NCI-H1105 (cell line): ENCODE measurements at places on chromosomes 4 and X.

DNA sequence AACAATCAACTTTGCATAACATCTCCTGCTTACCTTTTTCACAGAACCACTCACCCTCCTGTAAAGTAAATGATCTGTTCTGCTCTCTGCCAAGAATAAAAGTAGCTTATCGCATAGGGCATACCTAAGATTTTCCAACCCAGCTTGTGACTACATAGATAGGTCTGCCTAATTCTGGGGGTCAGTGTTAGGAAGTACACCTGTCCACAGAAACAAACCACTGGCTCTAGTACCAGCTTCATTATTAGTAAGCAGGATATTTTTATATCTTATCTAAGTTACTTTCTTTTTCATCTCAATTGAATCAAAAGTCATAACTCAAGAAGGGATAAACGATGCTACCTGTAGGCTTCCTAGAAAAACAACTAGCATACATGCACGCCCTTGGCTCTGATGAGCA, 23.8 kb downstream of the CXCL1 start:
- no peak for DNase-seq

- peak; percentile 7 for DNase-seq
Observed at GRCh38 chr4:123390846-123391456, 5.6 kb upstream of the SPRY1 start.

DNA sequence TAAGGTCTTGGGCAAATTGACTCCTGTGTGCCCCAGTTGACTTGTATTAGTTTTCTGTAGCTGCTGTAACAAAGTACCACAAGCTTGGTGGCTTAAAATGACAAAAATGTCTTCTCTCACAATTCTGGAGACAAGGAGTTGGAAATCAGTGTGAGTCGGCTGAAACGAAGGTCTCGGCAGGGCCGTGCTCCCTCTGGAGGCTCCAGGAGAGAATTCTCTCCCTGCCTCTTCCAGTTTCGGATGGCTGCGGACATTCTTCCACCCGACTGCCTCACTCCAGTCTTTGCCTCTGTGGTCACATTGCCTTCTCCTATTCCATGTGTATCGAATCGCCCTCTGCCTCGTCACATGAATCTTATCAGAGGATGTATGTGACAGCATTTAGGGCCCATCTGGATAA, 66.0 kb upstream of the PHOX2B start:
- no peak for DNase-seq

GRCh38 chr4:177478496-177478895, 36.3 kb upstream of the AGA start:
- DNase-seq = no peak

- peak; percentile 9 for DNase-seq
Observed at GRCh38 chr4:91198951-91199350, 1071.8 kb downstream of the CCSER1 start.
